ENCODE measurements at places on chromosomes 12 and 14.

GRCh38 chr14:98932431-98933325, 339.3 kb downstream of the BCL11B start:
- DNase-seq: no peak

DNA sequence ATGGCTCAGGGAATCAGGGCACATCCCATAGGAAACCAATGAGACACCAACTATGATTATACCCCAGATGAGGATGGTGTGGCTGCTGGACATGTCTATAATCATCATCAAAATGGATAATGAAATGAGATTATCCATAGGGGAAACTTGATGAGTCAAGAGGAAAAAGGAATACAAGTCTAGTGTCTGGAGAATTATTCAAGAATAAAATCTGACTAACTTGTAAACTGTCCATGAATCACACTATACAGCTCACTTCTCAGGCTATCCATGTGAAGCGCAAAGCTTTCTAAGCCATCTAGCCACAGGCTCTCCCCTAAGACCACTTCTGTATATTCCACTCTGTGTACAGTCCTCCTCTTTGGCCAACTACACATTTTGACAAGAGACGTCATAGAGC, 52.5 kb downstream of the DUSP16 start:
- peak; percentile 32 for DNase-seq

GRCh38 chr12:45674181-45674977, 55.1 kb upstream of the ARID2 start:
- peak; percentile 76 for DNase-seq

- peak; percentile 64 for DNase-seq
These were observed 25.1 kb upstream of the CDK17 start for GRCh38 chr12:96425321-96425720.

DNA sequence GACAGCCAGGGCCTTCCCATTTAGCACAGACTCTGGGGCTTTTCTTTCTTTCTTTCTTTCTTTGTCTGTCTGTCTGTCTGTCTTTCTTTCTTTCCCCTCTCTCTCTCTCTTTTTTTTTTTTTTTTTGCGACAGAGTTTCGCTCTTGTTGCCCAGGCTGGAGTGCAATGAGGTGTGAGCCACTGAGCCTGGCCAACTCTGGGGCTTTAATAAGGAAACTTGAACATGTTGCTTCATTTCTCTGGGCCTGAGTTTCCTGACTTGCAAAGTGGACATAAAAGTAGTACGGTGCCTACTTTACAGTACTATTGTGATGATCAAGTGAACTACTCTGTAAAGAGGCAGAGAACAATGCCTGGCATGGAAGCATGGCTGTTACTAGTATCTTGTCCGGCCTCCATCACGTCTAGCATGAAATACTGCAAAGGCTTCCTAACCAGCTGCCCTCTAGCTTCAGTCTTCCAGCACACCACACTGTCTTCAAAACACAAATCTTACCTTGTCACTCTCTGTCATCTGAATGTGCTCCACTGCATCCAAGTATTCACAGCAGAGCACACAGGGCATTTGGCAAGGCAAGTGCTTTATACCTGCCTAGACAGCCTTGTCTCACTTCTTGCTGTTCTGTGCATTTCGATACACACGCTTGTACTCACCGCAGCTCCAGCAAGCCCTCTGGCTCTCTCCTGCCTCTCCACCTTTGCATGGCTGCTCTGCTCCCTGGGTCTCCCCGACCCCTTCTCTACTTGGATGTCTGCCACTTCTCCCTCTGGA, 96.7 kb downstream of the IRF2BPL start:
- DNase-seq: no peak

- no peak for DNase-seq
These were observed 1.8 kb downstream of the TM7SF3 start for GRCh38 chr12:27012239-27012981.

DNA sequence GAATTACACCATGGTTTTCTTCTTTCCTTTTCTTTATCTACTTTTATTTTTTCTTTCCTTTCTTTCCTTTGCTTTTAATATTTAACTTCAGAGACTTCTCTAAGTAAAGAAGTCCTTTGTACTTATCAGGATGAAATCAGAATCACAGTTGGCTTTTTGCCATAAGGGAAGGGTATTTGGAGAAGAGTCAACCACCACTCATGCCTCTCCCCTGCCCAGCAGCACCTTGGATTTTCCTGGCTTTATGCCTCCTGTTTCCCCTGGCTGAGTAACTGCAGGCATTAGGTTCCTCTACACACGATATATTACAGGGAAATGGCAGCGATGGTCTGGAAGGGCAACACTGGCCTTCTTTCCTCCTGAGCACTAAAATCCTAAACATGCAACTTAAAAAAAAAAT, 266.4 kb upstream of the CAND1 start:
- DNase-seq: peak; percentile 31

DNA sequence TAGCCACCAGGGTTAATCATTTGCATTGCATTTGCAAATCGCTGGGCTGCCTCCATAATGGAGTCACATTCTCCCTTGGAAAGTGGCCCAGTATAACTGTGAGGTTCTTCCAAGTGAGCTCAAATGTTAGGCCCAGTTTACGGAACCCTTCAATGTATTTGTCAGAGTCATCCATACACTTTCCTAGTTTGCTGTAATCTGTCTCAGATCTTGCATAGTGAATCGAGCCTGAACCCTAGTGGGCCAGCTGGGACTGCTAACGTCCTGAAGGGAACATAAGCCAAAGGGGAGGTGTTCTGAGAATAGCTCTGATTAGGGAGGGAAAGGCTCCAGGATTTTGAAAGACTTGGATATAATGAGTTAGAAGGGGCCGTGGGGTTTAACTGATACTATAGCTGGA, 406.3 kb downstream of the SLC6A15 start:
- DNase-seq: no peak

DNA sequence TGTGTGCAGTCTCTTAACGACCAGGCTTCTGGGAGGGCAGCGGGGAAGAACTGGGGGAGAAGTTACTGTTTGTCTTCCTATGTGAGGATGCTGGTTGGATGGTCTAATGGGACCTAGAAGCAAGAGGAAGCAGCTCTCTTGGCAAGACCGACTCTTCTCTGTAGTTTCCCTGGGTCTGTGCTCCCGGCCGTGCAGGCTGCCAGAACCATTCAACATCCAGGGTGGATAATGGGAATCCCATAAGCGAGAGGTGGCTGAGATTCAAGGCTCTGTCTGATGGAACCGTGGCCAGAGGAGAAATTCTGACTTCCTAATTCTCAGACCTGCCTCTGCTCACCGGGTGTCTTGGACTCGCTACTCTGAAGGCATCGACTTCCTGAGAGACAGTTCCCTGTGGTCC, 561.0 kb upstream of the TBX3 start:
- DNase-seq: no peak

DNA sequence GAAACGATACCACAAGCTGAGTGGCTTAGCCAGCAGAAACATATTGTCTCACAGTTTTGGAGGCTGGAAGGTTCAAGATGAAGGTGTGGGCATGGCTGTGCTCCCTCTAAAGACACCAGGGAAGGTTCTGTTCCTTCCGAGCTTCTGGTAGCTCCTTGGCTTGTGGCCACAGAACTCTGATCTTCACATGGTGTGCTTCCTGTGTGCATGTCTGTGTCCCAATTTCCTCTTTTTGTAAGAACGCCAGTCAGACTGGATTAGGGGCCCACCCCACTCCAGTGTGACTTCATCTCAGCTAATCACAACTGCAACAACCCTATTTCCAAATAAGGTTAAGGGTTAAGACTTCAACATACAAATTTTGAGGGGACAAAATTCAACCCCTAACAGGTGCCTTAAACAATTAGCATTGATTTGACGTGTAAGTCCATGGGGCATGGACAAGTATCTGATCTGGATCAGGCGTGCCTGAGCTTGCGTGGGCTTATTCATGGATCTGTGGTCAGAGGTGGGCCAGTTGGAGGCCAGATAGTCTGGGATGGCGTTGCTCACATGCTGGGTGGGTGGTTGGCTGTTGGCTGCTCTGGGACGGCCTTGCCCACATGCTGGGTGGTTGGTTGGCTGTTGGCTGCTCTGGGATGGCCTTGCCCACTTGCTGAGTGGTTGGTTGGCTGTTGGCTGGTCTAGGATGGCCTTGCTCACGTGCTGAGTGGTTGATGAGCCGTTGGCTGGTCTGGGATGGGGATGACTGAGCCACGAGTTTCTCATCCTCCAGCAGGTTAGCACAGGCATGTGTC, 88.5 kb downstream of the LGMN start:
- no peak for DNase-seq

DNA sequence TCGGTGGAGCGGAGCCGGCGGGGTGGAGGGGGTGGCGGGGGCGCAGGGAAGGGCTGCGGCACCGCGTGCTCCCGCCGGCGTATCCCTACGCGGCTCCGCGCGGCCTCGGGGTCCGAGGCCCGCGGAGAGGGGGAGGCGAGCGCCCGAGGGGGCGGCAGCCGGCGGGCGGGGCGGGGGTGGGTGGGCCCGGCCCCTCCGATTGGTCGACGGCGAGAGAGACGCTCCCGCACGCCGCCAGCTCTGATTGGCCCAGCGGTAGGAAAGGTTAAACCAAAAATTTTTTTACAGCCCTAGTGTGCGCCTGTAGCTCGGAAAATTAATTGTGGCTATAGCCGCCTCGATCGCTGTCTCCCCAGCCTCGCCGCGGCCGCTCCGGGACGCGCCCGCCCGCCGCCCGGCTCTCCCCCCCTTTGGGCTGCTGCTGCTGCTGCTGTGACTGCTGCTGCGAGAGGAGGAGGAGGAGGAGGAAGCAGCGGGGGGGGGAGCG, at the start of gene FOXG1:
TSS of gene FOXG1 (plus strand) at position 319 of the 487 bp plus-strand sequence. CDS start 493 bp downstream, outside the sequence.
- peak; percentile 98 for DNase-seq

- DNase-seq: no peak
These were observed 767 bp downstream of the REP15 start for GRCh38 chr12:27696864-27697564.

GRCh38 chr12:95605087-95605486, 53.8 kb upstream of the USP44 start:
- DNase-seq: peak; percentile 81

DNA sequence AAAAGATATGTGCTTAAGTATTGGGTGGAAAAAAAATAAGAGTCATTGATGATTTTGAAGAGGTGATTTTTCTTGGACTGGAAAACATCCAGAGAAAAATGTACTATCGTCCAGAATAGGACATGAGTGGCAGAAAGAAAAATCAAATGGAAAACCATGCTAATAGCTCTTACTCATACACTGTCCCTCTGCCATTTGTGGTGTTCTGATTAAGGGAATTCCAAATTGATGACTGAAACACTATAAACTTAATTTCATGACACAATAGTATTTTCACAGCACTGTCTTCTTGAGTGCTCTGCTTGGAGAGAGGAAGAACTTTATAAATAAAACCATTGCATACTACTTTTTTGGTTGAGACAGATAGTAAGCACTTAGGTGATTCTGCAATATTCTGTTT, 72.4 kb downstream of the USP15 start:
- DNase-seq: peak; percentile 64

GRCh38 chr12:95859344-95859816, 628 bp downstream of the SNRPF start:
- peak; percentile 44 for DNase-seq

DNA sequence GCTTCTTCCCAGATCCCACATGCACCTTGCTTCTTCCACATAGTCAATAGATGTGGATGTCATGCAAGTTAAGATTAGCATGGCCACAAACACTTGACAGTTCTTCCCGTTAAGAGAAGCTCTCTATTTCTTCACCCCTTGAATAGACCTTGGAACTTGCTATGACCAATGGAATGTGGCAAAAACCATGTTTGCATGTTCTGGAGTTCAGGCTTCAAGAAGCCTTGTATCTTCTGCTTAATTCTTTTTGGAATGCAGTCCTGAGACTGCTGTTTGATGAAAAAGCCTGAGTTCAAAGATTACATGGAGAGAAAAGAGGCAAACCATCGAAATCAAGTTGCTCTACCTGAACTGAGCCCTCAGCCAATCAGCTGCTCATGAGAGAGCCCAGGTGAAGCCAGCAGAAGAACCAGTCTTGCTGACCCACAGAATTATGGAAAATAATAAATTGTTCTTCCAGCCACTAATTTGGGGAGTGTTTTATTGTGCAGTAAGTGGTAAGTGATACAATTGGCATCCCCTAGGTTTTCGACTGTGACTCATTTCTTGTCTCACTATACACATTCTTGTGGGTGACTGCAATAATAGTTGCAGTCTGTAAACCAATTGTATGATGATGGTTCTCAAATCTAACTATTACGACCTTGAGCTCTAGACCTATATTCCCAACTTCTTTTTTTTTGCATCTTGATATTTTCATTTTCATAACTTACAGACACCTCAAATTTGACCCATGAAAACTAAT, 12.6 kb downstream of the RASSF9 start:
- DNase-seq: peak; percentile 78

DNA sequence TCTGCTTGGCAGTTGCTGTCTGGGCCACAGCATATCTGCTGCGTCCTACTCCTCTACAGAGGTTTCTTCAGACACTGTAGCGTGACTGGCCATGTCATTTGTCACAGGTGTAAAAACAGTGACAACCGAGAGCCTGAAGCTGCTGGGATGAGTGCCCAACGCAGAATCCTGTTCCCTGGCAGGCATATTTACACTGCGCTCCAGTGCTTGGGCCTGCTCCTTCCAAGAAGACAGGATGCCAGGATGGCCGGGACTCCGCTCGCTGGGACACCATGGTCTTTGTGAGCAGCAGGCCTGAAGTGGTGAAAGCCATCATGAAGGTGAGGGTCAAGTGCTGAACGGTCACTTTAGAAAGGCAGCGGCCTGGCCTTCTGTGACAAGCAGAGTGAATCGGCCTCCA, 171.4 kb downstream of the EMP1 start:
- no peak for DNase-seq

- DNase-seq: no peak
These were observed 63.4 kb downstream of the GALNT4 start for GRCh38 chr12:89461190-89461589.

DNA sequence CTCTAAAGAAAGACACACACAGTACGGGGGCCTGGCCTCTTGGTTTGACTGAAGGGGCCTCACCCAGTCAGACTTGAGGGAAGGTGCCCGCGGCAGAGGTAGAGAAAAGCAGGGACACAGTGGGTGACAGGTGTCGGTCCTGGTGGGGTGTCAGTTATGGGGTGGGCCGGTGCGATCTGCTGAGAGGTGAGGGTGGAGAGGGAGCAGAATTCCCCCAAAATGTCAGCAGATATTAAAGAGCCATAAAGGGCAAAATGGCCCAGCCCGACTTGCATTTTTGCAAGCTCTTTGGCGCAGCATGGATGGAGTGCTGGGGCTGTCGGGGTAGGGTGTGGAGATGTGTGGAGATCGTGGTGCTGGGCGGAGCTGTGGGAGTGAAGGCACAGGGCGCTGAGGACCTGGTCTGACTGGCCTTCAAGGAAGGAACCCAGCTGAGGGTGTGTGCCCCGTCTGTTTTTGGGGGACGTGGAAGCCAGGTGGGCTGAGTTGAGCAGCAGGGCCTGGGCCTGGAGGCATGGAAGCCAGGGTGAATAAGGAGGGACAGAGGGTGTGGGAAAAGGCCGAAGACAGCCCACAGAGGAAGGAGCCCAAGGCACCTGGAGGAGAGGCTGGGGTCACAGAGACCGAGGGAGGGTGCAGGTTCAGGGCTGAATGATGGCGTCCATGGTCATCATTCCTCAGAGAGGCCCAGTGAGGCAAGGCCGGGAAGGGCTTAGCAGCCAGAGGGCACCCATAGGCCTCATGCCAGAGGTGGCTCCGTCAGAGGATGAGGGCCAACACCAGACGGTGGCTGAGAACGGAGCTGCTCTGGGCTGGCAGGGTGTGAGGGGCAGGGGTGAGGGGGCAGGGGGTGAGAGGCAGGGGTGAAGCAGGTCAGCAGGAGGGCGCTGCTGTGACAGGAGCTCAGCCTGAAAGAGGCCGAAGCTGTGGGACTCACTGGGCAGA, 48.2 kb upstream of the DYNC1H1 start:
- no peak for DNase-seq

- no peak for DNase-seq
These were observed 3.4 kb upstream of the FRMD6 start for GRCh38 chr14:51648296-51648695.

- DNase-seq: no peak
These were observed 25.8 kb upstream of the MAX start for GRCh38 chr14:65128096-65128495.
